ENCODE measurements at places on chromosomes 5 and 9.

GRCh38 chr5:159469496-159470372 is 139.4 kb upstream of the IL12B start:
- DNase-seq: no peak

DNA sequence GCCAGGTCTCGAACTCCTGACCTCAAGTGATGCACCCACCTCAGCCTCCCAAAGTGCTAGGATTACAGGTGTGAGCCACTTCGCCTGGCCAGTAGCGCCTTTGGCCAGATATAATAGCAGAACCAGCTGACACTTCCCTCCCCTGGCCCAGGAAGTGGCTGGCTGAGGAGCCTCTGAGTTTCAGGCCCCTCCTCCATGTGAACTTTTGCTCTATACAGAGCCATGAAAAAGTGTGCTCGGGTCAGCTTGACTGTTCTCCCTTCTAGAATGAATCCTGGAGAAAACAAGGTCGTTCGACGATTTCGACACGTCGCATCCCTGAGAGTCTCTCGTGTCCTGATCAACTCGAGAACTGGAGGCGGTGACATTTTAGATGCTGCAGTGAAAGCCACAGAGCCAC is 8.6 kb upstream of the ZDHHC12 start:
- no peak for DNase-seq

DNA sequence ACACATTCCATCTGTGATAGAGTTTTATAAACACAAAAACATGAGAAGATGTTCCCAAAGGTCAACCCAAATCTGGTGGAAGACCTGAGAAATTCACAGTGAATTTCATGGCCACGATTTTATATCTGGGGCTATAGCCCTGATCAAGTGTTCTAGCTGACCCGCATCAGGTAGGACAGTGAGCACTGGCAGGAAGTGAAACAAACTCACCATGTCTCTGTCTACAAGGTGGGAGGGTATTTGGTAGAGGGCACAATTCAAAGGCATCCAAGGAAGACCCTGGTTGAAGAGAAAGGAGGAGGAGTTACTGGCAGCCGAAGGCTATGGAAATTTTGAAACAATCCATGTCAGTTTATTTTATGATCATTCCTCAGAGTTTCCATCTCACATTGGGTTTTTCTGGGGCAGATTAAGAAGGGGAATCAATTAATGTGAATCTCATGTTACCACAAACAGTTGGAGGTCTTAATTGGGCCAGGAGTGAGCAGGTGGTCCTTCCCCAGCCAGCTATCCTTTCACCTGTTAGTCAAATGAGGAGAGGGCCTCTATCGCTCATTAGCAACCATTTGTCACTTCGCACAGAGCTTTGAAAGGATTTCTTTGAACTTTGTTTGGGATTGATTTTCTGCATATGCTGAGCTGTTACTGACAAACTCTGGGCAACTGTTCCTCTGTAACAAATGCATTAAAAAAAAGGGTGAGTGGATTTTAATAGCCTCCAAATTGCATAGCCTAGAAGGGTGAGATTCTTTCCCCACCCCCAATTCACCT is 612.0 kb upstream of the CLINT1 start:
- DNase-seq: no peak

- DNase-seq: no peak
Measured at GRCh38 chr5:155908543-155908942, 418.4 kb upstream of the SGCD start.

DNA sequence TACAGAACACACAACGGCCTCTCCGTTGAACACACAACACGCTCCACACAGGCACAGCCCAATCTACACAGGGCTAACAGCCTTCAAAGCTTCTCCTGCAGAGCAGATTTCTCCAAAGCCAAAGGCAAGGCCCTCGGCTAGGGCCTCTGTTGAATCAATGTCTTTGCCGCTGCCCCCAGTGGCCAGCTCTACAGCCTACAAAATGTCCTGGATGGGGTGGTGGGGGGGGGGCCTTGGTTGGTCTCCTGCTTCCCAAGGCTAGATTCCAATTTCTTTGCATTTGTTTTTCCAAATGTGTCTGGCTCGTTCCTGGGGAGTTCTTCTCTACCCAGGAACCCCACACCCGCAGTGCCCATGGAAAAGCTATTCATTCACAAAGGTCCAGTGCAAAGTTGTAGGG is 167.2 kb downstream of the PAX5 start:
- DNase-seq: no peak

GRCh38 chr9:87270221-87270847 is 227.3 kb upstream of the DAPK1 start:
- no peak for DNase-seq

Data from activated T-helper 1 cell treated with Interleukin-2 at 50 U/mL for 16 hours (primary cell).